Stimulated activated naive CD8-positive, alpha-beta T cell treated with anti-CD3 and anti-CD28 coated beads, Interleukin-15, Interleukin-2, amounts not matched to agents 100 U/mL and 50 U/mL, for 24 hours (primary cell): ENCODE measurements at places on chromosomes 16 and 17.

DNA sequence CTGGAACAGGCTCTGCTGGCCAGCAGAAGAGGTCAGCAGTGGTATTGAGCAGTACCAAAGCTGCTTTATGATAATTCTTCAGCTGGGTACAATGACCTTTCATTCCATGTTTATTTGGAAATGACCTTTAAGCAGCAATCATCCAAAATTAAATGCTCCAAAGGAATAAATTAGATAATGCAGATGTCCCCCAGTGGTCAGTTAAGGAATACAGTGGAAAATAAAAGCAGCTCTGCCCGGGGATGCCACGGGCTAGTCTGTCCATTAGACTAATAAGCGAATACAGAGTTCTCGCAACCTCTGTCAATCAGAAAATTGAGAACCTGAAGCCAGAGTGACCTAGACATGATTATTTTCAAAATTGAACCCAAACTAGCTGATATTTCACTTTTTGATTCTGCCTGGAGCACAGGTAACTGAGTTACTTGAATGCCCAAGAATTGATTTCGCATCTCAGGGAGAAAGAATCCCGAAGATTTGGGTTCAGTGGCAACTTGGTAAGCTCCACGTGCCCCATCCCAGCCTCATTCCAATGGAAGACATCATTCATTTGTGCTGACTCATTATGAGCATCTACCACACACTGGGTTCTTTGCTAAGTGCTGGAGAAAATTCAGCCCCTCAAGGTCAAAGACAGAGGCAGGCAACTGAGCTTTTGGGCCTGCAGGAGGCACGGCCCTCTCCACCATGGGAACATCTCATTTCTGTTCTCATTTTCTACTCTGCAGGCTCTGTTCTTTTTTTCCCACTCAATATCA lies 34.4 kb upstream of the SLC39A11 start:
- DNase-seq, result no peak

DNA sequence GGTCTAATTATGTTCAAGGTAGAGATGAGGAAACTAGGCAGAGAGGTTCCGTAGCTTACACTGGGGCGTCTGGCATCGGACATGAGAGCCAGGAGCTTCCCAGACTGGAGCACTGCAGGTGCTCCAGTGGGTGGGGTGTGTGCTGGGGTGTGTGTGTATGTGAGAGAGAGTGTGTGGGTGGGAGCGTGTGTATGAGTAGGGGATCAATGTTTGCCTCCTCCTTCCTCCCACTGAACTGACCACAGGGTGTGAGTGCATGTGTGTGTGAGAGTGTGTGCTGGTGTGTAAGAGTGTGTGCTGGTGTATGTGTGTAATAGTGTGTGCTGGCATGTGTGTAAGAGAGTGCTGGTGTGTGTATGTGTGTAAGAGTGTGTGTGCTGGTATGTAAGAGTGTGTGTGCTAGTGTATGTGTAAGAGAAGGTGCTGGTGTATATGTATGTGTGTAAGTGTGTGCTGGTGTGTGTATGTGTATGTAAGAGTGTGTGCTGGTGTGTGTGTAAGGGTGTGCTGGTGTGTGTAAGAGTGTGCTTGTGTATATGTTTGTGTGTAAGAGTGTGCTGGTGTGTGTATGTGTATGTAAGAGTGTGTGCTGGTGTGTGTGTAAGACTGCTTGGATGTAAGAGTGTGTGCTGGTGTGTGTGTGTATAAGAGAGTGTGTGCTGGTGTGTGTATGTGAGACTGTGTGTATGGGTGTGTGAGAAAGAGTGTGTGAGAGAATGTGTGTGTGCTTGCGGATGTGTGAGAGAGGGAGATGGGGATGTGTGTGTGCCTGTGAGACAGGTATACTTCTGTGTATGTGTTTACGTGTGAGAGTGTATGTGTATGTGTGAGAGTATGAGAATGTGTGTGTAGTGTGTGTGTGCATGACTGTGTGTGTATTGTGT lies 139.9 kb downstream of the MRM1 start:
- DNase-seq, result no peak

- DNase-seq, result no peak
These were observed 338.1 kb downstream of the SEC14L1 start for GRCh38 chr17:77478899-77479298.

DNA sequence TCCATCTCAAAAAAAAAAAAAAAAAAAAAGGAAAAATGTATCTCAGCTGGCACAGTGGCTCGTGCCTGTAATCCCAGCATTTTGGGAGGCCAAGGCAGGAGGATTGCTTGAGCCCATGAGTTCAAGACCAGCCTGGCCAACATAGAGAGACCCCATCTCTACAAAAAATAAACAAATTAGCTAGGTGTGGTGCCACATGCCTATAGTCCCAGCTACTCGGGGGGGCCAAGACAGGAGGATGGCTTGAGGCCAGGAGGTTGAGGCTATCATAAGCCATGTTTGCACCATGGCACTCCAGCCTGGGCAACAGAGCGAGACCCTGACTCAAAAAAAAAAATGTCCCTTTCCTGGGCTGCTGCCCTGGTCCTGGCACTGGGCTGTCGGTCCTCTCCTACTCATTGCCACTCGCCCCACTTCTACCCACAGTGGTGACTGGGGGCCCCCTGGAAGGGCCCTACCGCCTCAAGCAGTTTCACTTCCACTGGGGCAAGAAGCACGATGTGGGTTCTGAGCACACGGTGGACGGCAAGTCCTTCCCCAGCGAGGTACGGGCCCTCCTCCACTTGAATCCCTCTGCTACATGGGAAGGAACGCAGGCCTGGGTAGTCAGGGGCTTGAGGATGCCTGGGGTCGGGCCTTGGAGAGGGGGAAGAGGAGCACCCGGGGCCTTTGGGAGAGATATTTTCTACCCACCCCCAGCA lies 6.1 kb downstream of the CA7 start:
- DNase-seq, result no peak

DNA sequence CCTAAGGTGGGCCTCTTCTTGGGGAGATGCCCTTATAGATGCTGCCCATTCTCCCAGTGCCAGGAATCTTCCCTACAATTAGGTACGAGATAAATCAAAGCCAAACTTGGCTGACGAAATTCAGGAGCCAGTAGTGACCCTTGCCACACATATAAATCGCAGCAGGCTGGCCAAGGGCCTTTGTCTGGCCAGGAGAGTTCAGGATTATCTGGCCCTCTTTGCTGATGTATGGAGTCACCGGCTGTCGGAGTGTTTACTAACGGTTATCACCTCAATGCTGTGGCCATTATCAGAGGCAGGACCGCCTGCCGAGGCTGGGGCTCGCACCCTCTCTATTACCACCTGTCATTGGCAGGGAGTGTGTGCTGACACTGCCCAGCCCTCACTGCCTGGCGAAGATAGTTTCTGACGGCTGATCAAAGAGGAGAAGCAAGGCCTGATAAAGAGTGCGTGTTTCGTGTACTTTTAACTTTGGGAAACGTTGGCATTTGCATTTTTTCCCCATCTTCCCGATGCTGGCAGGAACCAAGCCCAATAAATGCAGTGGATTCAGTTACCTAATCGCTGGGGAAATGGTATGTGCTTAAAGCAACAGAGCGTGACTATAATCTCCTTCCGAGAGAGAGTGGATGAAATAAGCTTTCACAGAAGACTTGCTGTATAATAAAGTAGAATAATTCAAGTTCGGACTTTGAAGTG lies 32.8 kb upstream of the TBX2 start:
- no peak for DNase-seq

GRCh38 chr17:77116371-77116860 lies 24.4 kb upstream of the SEC14L1 start:
- no peak for DNase-seq

GRCh38 chr17:77504652-77505155 lies 363.9 kb downstream of the SEC14L1 start:
- no peak for DNase-seq

GRCh38 chr16:89489040-89489897 lies 1.1 kb downstream of the ANKRD11 start:
- DNase-seq, result peak; percentile 85

GRCh38 chr17:61354895-61355874 lies 44.5 kb upstream of the TBX2 start:
- no peak for DNase-seq

GRCh38 chr16:74902161-74902560 lies 82.8 kb downstream of the WDR59 start:
- no peak for DNase-seq

GRCh38 chr17:6570731-6571451 lies 14.5 kb upstream of the PITPNM3 start:
- DNase-seq, result no peak

GRCh38 chr17:83196366-83196765 lies 117.0 kb downstream of the METRNL start:
- no peak for DNase-seq

DNA sequence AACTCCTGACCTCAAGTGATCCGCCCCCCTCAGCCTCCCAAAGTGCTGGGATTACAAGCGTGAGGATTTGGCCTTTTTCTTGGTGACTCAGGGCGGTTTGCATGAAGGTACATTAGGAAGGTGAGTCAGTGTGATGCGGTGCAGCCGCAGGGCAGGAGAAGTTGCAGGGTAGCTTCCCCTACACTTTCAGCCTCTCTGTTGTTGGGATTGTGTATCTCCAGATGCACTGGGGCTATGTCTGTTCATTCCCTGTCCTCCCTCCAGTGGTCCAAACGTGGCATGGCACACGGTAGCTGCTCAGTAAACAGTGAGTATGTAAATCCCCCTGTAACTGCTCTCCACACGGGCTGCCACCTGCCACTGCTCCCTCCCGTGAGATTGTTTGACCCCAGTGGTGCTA lies 109.1 kb upstream of the CDC42EP4 start:
- no peak for DNase-seq

DNA sequence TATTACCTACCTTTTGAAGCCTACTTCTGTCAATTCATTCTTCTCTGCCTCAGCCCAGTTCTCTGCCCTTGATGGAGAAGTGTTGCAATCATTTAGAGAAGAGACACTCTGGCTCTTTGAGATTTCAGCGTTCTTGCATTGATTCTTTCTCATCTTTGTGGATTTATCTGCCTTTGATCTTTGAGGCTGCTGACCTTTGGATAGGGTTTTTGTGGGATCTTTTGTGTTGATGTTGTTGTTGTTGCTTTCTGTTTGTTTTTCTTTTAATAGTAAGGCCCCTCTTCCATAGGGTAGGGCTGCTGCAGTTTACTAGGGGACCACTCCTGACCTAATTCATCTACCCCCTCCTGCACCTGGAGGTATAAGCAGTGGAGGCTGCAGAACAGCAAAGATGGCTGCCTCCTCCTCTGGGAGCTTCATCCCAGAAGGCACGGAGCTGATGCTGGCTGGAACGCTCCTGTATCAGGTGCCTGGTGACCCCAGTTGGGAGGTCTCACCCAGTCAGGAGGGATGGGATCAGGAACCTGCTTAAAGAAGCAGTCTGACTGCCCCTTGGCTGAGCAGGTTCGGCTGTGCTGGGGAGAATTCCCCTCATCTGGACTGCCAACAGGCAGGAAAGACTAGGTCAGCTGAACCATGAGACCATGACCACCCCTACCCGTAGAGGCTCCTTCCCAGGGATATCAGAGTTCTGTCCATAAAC lies 28.0 kb downstream of the NFATC3 start:
- no peak for DNase-seq

- no peak for DNase-seq
These were observed 61.5 kb downstream of the DHRS7C start for GRCh38 chr17:9729735-9730420.

- no peak for DNase-seq
These were observed 39.9 kb downstream of the RNF157 start for GRCh38 chr17:76200354-76200753.

DNA sequence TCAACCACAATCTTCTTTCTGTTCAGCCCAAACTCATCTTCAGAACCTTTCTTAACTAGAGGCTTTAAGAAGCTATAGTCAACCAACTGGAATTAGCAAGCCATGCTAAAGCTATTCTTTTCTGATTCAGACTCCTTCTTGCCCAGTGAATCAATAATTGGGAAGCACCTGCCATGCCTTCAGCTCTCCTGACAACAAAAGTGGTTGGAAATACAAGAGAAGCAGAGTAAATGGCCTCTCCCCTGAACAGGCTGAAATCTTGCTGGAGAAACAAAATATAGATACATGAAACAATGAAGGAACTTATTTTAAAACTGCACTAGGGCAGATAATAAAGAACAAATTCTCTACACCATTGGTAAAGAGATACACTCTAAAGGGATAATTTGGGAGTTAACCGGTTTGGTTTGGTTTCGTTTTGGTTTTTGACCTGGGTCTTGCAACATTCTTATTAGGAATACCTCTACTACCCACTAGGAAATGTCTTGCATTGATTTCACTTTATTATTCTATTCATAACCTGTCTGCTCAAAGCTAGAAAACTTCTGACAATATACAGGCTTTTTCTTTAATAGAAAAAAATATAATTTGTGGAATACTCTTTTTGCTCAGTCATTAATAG lies 173.6 kb upstream of the DYNLRB2 start:
- no peak for DNase-seq

DNA sequence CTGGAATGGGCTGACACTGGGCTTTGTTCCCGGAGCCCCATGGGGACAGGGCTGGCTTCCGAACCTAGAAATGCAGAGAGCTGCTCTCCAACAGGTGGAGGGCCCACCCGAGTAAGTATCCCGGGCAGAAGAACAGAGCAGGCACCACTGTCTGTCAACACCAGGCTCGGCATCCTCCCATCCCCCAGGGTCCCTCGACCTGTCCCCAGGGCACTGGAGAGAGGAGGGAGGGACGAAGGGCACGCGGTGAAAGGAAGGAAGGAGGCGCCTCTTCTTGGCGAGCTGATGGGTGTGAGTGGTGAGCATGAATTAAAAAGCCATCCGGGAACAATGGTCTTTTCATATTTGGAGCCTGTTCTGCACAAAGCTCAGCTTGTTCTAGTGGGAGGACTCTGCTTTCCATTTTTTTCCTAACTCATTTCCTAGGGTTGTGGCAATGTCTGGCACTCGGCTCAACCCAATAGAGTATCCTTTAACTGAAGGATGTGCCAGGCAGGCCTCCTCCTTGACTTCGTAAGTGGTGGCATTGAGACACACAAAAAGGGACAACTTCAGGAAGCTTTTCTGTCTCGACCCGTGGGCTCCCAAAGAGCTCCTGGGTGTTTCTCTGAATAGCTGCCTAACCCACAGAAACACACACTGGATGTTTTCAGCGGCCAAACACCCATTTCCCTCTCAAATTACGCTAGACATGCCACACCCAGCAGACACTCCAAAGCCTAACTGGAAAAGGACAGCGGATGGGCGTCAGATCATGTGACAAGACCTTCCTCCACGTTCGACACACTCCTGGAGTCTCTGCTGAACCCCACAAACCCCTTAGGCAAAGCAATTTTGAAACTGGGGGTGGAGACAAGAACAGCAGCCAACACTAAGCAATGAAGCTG lies 47.7 kb downstream of the ZFHX3 start:
- DNase-seq, result no peak

- no peak for DNase-seq
These were observed 3.9 kb downstream of the MIF4GD start for GRCh38 chr17:75267153-75267410.

DNA sequence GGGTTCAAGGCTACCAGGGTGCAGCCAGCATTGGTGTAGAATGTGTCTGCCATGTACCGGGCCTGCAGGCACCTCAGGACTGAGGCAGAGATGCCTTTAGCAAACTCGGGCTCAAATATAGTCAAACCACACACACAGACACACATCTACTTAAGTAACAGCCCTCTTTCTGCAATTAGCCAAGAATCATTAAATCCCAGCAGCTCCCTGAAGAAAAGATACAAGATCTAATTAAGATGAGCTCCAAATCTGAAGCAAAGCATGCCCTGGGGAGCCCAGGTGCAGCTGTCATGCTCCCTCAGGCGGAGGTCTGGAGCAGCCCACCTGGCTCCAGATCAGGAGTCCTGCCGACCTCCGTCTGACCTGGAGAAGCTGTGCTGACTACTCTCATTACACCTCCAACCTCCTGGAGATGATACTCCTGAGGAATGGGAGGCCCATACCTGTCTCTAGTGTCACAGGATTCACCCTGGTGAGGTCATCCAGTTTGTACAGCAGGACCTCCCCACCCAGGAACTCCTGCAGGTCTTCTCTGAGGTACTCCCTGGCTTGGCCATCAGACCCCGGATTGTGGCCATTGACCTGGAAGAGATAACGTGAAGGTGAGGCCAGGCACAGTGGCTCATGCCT lies 6.9 kb downstream of the MYO19 start:
- DNase-seq, result no peak
